ENCODE measurements at places on chromosomes 7 and 10.

- no peak for DNase-seq
Measured at GRCh38 chr7:11120068-11120664, 146.5 kb downstream of the PHF14 start.

- DNase-seq = no peak
Measured at GRCh38 chr7:2953588-2954407, 89.9 kb downstream of the CARD11 start.

DNA sequence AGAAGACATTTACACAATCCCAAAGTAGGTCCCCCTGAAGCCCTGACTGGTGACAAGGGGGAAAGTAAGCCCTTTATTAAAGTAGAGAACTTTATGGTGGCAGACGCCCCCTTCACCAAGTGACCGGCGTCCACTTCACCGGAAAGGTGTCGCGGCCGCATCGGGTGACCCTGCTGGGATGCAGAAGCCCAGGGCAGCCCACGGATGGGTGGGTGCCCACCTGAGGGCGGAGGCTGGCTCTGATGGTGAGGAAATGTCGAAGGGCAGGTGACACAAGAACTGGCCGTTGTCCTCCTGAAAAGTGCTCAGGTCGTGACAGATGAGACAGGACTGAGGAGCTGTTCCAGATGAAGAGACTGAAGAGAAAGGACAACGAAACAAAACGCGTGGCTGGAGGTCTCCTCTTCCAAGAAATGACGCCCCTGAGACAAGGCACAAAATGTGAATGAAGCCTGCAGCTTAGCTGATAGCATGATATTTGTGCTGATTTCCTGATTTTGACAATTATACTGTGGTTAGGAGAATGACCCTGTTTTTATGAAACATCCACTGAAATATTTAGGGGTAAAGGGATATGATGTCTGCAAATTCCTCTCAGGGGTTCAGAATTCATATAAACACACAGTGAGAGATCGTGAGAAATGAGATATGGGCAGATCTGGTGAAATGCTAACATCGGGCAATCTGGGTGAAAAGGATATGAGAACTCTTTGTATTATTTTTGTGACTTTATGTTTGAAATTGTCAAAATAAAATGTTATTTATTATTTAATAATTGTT lies 123.9 kb downstream of the PRKAG2 start:
- DNase-seq = no peak

DNA sequence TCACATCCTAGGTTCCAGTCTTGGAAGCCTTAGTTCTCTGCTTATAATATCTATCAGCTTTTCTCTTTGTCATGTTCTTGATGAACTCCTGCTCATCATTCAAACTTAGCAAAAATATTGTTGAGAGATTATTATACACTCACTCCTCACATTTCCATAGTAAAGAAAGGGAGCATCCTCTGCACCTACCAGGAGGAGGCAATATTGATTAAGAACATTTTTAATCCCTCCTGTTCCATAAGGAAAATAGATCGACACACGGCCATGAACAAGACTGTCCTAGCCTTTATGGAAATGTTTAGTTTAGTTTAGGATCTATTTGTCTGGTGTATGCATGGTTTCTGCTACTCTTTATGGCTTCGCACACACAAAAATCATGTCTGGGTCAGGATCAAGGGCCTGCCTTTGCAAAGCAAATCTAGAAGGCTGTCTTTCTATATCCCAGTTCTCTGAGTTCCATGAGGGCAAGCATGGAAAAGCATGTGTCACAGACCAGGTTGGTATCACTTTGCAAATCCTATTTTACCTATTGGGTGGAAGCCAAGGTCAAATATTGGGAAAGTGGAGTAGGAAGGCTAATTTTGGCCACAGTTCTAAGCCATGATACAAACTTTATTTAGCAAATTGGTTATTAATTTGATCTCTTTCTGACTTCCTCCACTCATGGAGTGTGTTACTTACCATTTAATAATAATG lies 164.4 kb downstream of the MDFIC start:
- no peak for DNase-seq

DNA sequence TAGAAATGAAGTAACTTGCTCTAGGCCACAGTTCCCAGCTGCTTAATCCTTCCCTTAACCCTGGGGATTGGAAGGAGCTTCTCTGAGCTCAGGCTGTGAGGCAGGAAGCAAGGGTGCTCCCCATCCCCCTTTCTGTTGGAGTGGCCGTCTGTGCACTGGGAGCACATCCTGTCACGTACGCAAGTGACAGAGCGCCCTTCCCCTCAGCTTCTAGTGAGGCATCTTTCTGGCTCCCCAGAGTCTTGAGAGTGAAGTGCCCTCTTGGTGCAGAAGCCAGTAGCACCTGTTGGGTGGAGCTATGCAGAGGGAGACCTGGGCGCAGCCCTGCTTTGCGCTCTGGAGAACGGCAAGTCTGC lies 47.8 kb downstream of the SHH start:
- no peak for DNase-seq

GRCh38 chr7:98753989-98754479 lies 115.8 kb downstream of the TMEM130 start:
- DNase-seq = no peak

GRCh38 chr10:66192162-66192831 lies 733.5 kb upstream of the LRRTM3 start:
- no peak for DNase-seq

- DNase-seq = no peak
Measured at GRCh38 chr10:15792777-15793176, 67.5 kb downstream of the MINDY3 start.

GRCh38 chr10:51162002-51162401 lies 87.7 kb downstream of the PRKG1 start:
- DNase-seq = no peak

DNA sequence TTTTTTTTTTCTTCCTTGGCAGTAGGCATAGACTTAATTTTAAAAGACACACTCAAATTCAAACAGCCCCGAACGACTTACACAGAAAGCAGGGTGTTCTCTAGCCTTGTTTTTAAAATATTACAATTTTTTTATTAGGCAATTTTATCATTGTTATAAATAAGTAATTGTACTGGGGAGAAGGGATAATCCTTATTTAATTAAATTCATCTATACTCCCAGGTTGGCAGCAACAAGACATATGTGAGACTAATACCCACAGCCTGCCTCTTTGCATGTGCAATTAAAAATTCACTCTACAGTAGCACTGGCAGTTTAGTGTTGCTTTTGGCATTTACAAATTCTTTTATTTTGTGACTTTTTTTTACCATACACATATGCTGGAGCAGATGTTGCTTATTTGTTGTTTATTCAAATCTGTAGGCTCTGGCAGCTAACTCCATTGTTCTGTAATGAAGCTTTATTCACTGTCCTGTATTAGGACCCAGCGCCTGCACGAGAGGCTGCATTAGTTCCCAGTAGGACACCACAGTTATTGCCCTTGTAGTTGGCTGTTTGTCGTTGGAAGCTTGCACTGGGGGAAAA lies 84.9 kb upstream of the PPP1R17 start:
- DNase-seq = no peak

DNA sequence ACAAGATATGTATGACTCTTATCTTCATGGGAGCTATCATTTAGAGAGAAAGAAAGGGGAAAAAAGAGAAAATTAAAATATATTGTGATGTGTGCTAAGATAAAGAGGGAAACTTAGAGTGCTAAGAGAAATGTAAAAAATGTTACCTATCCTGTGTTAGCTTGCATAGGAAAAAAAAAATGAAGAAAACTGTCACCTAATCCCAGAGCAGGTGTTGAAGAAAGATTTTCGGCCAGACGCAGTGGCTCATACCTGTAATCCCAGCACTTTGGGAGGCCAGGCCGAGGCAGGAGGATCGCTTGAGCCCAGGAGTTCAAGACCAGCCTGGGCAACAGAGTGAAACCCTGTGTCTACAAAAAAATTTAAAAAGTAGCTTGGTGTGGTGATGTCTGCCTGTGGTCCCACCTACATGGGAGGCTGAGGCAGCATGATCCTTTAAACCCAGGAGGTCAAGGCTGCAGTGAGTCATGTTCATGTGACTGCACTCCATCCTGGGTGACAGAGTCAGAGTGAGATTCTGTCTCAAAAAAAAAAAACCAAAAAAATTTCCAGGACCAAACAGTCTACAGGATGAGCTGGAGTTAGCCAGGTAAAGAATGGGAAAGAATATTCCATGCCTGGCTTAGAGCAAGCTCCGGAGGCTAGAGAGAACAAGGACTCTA lies 2.4 kb upstream of the MKLN1 start:
- DNase-seq = no peak

DNA sequence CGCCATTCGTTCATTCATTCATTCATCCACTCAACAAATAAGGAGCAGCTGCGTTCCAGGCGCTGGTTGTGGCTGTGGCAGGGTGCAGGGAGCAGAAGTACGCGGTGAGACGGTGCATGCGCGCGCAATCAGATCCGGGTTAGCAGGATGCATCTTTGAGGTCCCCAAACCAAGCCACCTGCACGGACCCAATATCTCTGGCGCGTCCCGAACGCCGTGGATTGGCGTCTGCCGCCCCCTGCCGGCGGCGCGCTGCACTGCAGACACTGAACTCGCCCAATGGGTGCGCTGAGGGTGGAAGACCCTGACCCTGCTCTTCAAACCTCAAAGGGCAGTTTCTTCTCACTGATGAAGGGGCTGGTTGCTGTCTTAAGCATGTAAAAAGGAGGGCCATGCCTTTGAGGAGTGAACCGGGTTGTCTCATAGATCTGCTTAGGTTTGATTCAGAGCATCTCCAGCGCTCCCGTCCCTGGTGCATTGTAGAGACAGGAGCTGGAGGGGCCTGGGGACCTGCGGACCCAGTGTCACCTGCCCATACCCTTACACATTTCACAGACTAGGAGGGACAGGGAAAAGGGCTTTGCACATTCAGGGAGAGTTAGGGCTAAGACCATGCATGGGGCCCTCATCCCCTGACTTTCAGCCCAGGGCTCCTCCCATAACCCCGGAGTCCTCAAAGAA lies 102.5 kb downstream of the RAMP3 start:
- DNase-seq = no peak

DNA sequence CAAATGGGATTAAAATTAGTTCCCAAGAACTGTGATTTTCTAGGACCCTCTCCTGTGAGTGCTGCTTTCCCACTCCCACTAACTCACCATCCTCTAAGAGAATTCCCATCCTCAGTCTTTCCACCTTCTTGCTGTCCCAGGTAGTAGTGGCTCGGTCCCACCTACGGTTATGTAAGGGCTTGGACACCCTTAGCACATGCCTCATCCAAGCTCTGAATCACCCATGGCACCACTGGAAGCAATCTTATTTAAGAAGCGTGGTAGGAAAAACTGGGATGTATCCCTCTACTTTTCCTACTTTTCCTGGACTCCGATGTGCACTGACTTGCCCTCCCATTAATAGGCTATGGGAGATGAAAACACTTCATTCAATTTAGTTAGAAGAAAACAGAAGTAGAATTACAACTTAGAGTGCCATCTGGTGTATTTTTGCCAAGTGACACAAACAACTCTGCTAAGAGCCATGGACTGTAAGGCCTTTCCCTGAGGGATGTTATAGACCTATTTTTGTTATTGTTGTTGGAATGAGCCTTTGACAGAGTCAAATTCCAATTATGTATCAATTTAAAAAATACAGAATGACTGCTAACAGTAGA lies 13.7 kb upstream of the ANKRD22 start:
- no peak for DNase-seq

GRCh38 chr10:70232859-70233108 lies 445 bp downstream of the PPA1 start:
- DNase-seq = no peak

- DNase-seq = peak; percentile 21
Measured at GRCh38 chr7:110943701-110944345, 147.1 kb upstream of the LRRN3 start.

DNA sequence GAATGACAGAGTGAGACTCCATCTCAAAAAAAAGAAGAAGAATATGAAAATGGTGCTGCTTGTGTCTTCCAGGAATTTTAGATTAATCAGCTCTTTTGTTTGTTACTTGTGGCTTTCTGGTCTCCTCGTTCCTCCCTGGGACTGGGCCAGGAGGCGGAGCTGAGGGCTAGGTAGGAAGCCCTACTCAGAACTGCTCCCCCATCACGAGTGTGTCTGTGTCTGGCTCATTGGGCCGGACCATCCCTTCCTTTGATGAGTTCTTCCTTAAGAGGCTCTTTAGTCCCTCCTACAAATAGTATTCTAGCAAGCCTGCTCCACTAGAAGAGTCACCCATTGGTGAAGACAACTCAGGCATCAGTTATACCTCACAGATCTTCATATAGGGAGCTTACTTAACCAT lies 56.8 kb upstream of the YAE1 start:
- DNase-seq = no peak

- no peak for DNase-seq
Measured at GRCh38 chr10:28875549-28876081, 198.3 kb downstream of the BAMBI start.

- DNase-seq = no peak
Measured at GRCh38 chr7:4820967-4821471, 40.8 kb downstream of the PAPOLB start.

- no peak for DNase-seq
Measured at GRCh38 chr7:44065431-44066110, at the start of gene PGAM2. PGAM2 (minus strand) TSS chr7:44065567; CDS start chr7:44065529, 38 bp downstream.

DNA sequence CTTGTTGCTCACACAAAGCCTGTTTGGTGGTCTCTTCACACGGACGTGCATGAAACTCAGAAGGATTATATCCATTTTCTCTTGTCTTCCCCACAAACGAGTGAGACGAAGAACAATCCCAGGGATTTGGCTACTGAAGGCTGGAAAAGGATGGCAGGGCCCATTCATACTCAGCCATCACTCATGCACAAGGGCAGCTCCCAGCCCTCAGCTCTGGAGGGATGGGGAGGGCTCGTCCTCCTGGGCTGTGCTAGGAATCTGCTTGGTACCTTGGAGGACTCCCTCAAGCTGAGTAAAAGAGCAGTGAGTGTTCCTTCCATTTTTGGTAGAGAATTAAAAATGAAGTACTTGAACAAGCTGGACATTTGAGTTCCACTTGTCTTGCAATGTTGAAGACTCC lies 33.2 kb upstream of the RAB18 start:
- DNase-seq = no peak

GRCh38 chr7:115680921-115681320 lies 349.6 kb downstream of the TFEC start:
- DNase-seq = no peak

- DNase-seq = no peak
Measured at GRCh38 chr7:199483-200249, 7.3 kb downstream of the FAM20C start.

DNA sequence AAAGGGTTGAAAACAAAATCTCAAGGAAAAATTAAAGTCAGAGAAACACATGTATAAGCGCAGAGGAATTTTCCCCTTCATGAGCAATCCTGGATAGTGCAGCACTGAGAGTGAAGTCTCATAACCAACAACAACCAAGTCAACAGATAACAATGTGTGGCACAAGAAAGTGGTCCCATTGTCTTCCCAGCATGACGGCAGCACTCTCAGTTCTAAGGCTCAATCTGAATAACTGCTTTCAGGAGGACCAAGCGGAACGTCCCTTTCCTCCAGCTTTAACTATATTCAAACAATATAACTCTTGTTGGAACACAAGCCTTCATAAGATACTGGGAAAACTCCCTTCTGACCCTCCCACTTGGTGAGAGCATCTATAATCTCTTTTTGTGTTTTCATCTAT lies 137.9 kb downstream of the RAPGEF5 start:
- DNase-seq = no peak

DNA sequence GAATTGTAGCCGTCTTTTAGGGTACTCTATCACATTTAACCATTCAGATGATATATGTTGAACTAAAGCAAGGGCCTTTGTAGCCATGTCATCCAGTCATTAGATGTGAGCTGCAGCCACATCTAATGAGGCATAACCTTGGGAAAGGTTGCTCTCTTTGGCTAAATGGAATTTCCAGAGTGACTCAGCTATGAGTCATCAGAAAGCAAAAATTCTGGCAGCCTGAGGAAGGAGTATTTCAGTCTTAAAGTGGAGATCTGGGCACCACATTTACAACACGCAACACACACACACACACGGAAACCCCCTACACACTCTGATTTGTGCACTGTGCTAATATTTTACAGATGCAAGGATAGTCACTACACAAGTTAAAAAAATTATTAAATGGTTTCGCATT lies 176.9 kb upstream of the ZWINT start:
- peak; percentile 0 for DNase-seq
